Stimulated activated effector memory CD8-positive, alpha-beta T cell treated with anti-CD3 and anti-CD28 coated beads, Interleukin-12 subunit alpha, Interleukin-12 subunit beta, amount 100 ng/mL, for 72 hours (primary cell): ENCODE measurements at places on chromosomes 4 and X.

DNA sequence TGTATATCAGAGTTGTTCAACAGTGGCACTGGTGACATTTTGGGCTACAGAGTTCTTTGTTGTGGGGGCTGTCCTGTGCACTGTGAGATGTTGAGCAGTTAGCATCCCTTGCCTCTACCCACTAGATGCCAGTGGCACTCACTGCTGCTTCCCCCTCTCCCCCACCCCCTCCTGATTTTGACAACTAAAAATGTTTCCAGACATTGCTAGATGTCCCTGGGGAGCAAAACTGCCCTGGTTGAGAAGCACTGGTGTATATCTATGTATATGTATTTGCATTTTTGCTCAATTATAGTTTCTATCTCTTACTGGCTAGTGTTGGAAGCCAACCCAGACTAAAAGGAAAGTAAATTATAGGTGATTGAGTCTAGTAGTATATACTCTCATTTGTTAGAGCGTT, 2.4 kb downstream of the TMEM131L start:
- DNase-seq: no peak

- no peak for DNase-seq
Measured at GRCh38 chr4:22707390-22707789, 14.7 kb downstream of the GBA3 start.

GRCh38 chr4:10951306-10951705, 266.7 kb upstream of the CLNK start:
- no peak for DNase-seq

DNA sequence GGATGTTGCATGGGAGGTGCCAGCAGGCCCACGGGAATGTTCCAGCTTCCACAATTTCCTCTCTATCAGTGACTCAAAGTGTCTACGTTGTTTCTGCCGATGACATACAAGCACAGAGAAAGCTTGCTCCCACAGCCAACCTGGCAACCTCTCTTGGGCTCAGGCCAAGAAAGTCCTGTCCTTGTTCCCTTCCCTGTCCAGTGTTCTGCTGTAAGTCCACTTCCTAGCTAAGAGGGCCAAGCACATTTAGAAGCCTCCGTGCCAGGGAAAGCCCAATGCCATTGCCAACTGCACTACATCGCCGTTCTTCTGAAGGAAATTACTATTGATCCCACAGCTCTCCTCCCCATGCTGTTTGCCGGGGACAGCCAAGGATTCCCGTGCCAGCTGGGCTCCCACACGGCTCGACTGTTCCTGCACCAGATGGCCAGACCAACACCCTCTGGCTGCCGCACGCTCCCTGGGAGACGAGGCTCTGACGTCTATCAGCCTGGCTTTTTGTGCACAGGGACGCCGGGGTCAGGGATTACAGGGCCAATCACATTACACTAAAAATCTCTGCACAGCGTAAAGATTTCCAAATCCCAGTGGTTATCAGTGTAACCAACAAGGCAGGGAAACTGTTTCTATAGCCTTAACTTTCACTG, 284.0 kb downstream of the BCOR start:
- no peak for DNase-seq

GRCh38 chr4:151717909-151718628, 42.7 kb downstream of the GATB start:
- no peak for DNase-seq

DNA sequence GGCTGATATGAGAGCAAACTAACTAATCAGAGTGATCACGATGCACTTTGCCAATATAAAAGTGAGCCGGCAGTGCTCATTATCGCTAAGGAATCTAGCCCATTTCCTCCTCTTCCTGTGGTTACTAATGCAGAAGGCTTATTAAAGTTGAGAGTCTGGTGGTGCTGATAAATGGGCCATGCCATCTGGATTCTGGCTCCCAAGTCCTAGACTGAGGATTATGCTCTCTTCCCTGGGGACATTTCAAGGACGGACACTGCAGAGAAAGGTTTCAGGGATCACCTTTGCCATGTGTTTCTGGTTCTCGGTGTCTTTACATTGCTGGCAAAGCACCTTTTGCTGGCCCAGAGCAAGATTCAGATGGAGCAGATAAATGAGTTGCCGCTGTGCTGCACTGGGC, 85.3 kb downstream of the RTL5 start:
- DNase-seq: no peak

DNA sequence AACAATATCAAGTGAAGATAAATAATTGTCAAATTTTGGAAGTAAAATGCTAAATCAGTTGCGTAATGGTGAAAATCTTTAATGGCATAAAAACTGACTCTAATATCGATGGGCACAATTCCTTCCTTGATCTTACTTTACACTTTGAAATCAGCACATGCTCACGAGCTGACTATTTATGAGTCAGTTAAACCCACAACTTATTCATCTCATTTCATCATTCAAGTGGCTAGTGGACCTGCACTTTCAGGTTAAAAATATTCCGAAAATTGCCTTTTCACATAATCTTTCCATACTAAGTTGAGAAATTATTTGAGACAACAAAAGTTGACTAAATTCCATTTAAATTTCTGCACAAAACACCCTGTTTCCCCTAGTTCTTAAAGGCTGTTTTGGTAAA, 582.1 kb upstream of the TENM3 start:
- DNase-seq: no peak

- no peak for DNase-seq
Measured at GRCh38 chrX:55714161-55714560, 3.4 kb upstream of the RRAGB start.

DNA sequence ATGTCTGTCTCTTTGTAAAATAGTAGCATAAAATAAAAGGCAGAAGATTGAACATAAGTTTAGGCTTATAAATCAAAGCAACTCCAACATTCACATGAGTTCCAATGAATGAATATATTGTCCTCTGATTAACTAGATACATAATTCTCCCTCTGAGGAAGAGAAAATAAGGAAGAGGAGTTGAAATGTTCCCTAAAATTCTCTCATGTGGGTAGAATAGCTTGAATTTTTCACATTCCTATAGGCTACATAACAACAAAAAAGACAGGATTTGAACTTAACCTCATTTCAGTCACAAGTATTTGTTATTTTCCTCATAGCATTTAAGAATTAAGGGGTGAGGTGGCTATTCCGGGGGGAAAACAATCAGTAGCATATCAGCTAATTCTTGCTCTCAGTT, 462.4 kb upstream of the NDST4 start:
- DNase-seq: no peak
